ENCODE measurements at places on chromosomes 6 and 20.

DNA sequence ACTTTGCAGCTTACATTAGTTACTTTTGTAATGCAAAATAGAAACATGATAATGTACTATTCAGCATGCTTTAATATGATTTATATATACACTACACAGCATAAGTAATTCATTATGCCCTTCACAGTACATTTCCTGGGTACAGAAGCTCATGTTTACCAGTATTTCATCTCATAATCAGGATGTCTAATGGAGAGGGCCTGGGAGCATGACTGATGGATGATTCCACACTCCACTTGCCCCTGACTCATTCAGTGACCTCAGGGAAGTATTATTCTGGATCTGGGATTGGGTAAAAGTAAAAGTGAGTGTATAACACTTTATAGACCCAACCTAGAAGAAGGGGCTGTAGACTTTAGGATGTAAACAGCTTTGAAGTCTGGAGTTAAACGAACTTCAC lies 31.4 kb upstream of the BACH2 start:
- DNase-seq, result no peak

GRCh38 chr20:53923566-53924369 lies 146.6 kb downstream of the BCAS1 start:
- no peak for DNase-seq

- DNase-seq, result no peak
Observed at GRCh38 chr20:821731-822065, 11.8 kb upstream of the FAM110A start.

- no peak for DNase-seq
Observed at GRCh38 chr6:1686117-1687098, 76.7 kb downstream of the FOXC1 start.

- no peak for DNase-seq
Observed at GRCh38 chr6:115908906-115909559, 151.7 kb downstream of the FRK start.
